ENCODE measurements at places on chromosomes 3 and 15.

DNA sequence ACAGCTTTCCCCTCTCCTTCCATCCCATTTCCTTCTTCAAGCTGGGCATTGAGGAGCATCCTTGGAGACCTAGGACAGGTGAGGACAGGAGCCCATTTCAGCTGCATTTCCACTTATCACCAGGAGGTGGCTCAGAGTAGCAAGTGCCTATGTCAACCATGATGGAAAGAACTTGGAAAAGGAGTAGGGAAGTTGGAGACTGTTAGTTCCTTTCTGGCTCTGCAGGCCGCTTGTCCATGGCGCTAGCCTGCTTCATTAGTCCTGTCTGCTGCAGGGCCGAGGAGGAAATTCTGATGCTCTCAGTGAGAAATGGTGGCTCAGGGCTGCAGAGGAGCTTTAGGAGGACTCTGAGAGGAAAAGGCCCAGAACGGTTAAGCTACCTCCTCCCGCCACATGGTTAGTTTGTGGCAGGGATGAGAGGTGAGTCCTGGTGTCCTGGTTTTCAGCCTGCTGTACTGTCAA, 7.0 kb upstream of the CD276 start:
- peak; percentile 33 for DNase-seq

- DNase-seq = peak; percentile 11
Observed at GRCh38 chr3:170222647-170223541, 670 bp downstream of the PRKCI start.

DNA sequence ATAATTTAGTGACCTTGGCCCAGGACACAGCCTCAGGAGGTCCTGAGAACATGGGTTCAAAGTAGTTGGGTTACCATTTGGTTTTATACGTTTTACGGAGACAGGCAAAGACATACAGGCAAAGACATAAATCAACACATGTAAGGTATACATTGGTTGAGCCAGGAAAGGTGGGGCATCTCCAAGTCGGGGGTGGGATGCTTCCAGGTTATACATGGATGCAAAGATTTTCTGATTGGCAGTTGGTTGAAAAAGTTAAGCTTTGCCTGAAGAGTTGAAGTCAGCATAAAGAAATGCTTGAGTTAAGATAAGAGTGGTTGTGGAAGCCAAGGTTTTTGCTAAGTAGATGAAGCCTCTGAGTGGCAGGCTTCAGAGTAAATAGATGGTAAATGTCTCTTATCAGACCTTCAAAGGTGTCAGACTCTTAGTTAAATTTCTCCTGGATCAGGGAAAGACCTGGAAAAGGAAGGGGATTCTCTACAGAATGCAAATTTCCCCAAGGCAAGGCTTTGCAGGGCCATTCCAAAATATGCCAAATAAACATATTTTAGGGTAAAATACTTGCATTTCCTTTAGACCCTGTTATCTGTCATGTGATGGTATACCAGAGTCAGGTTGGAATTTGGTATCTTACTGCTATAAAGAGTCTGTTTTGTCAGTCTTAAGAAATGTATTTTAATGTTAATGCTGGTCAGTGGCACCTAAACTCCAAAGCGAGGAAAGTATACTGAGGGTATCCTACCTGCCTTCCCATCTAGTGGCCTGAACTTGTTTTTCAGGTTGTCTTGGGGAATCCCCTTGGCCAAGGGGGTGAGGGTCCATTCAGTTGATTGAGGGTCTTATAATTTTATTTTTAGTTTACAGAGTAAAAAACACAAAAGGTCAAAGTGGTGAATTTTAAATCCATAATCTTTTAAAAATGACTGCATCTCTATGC, 8.2 kb upstream of the PDHB start:
- no peak for DNase-seq

DNA sequence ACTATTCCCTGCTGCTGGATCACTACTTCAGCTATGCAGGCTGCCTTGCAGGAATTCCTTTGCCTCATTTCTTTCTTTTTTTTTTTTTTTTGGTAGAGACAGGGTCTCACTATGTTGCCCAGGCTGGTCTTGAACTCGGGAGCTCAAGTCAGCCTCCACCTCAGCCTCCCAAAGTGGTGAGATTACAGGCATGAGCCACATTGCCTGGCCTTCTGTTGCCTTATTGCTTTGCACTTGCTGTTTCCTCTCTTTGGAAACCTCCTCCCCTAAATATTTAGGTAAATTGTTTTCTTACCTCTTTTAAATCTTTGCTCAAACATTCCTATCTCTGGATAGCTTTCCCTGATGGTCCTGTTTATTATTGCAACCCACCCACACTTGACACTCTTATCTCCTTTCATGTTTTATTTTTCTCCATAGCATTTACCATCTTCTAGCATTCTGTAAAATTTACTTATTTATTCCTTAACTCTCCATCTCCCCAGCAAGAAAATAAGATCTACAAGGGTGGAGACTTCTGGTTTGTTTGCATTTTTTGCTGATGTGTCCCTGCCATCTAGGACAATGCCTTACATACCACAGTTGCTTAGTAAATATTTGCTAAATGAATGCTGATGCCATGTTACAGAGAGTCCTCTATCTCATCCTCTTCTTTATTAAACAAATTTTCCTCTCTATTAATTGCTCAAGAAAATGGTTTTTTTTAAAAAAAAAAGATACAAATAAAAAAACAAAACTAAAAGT, 134.8 kb downstream of the P2RY1 start:
- no peak for DNase-seq

- no peak for DNase-seq
Observed at GRCh38 chr3:106707347-106707746, 669.9 kb upstream of the CCDC54 start.

GRCh38 chr15:67178569-67179210, 75.8 kb downstream of the AAGAB start:
- no peak for DNase-seq

GRCh38 chr15:96342406-96343112, 12.1 kb downstream of the NR2F2 start:
- DNase-seq = no peak

- DNase-seq = no peak
Observed at GRCh38 chr3:126103121-126104027, 19.4 kb upstream of the SLC41A3 start.

DNA sequence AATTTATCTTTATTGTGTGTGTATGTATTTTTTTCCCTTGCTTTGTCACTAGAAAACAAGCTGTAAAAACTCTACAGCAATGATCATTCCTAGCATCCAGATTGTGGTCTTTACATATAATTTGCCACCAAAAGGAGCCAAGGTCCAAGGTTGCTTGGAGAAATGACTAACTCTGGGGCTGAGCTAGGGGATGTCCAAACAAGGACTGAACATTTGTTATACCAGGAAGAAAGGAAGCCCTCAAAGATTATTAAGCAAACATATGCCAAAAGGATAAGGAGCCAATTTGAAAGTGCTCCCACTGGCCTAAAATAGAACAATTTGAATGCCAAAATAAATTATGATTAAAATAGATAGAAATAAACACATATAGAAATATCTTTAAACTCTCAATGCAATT, 293.3 kb downstream of the ZIC1 start:
- DNase-seq = no peak

- no peak for DNase-seq
Observed at GRCh38 chr3:4310971-4311370, 7.8 kb downstream of the SETMAR start.

DNA sequence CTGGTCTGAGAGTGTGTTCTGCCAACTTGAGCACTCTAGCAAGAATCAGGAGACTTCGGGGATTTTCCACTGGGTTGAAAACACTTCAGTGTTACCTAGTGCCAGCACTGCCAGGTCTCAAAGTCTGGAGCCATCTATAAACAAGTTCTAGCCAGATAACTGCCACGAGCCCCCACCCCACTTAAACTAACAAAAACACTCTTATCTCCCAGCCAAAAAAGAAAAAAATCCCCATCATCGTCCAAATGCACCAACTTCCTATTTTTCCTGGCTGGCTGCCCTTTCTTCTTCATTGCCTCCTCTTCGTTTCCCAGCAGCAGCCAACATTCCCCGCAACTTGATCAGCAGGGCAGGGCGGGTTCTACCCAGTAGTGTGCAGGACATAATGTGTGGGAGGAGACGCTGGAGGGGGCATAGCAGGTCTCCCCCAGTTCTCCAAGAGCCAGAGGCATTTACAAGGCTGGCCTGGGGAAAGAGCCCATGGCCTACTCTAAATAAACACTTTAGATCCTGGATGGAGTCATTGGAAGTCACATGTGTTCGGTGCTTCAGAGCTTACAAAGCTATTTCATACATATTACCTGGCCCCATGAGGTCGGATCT, 29.5 kb downstream of the C2CD4B start:
- no peak for DNase-seq

GRCh38 chr3:48788544-48789162, 59.0 kb downstream of the PRKAR2A start:
- DNase-seq = peak; percentile 13

GRCh38 chr3:170414202-170414663, 4.4 kb upstream of the CLDN11 start:
- DNase-seq = no peak

GRCh38 chr15:78931439-78932257, 13.2 kb downstream of the CTSH start:
- no peak for DNase-seq

DNA sequence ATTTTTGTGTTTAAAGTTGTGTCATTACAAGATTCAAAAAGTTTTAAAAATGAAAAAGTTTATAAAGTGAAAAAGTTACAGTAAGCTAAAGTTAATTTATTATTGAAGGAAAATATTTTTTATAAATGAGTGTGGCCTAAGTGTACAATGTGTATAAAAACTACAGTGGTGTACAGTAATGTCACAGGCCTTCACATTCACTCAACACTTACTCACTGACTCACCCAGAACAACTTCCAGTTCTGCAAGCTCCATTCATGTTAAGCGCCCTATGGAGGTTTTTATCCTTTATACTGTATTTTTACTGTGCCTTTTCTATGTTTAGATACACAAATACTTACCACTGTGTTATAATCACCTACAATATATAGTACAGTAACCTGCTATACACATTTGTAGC, 76.3 kb downstream of the DTWD1 start:
- no peak for DNase-seq

GRCh38 chr3:195929452-195929851, 21.1 kb upstream of the TNK2 start:
- DNase-seq = no peak

GRCh38 chr3:191120447-191121298, 78.4 kb upstream of the OSTN start:
- DNase-seq = no peak

DNA sequence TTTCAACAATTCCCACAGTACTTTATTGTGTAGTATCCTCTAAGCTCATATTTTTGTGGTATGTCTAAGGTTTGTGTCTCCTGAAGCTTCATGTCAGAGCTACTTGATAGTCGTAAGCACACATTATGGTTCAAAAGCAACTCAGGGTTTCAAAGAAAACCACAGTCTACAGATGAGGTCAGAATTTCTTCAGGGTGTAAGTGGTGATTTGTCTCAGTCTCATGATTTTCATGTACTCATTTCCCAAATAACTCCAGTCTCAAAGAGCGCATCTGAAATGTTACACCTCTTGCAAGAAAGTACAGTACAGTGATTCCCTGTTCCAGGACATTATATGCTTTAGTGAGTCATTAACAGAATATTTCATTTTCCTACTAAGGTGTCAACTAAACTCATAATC, 47.5 kb upstream of the SSR3 start:
- peak; percentile 80 for DNase-seq

DNA sequence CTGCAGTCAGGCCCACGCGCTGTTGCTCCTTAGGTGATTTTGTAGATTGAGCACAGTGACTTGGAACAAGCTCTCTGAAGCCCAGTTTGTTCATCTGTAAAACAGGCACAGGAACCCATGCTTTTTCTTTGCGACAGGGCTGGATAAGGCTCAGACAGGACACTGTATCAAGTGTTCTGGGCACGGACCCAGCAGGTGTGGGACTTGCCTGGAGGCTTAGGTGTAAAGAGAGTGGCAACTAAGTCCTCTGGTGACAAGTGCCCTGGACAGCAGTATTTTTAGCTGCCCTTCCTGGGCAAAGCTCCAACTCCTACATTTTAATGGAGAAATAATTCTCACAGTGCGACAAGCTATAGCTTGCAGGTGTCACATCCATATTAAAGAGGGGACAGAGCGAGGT, 32.2 kb downstream of the CD276 start:
- no peak for DNase-seq

- DNase-seq = no peak
Observed at GRCh38 chr3:167941234-167941995, 154.3 kb downstream of the GOLIM4 start.

DNA sequence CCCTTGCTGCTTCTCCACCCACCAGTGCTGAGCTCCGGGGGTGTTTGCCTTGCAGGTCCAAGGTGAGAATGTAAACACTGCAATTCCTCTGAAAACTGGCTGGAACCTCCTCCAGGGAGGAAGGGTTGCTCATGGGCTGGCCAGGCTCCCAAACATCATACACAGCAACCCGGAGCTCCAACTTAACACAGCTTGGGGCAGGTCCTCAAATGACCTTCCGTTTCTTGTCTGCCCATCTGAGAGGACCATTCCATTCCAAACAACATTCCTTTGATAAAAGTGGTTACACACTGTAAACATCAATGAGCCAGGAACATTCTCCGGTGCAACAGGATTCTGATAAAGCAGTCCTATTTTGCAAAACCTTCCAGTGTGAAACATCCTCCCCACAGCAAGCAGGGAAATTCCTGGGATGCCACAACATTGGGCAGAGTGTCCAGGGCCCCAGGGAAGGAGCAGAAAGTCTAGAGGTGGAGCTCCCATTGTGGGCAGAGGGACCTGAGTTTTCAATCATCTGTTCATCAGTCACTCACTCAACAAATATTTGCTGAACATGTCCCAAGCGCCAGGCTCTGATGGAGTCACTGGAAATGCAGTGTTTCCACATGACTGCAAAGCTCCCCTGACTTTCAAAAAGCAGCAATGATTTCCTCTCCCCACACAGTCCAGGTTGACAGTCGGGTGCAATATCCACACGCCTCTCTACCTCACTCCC, 7.3 kb upstream of the HEG1 start:
- no peak for DNase-seq

DNA sequence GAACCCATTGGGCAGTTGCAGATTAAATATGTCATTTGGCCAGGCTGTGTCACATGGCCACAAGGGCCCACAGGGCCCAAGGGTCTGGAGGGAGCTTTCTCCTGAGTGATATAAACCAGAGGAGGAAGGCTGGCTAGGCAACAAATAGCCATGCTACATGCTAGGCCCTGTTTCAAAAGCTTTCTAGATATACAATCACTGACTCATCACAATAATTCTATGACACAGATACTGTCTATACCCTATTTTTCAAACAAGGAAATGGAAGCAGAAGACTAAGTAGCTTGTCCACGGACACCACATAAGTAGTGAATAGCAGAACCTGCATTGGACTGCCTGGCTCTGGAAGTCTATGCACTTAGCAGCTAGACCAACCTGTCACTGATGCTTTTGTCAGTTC, 625.4 kb downstream of the NTRK3 start:
- DNase-seq = no peak

GRCh38 chr15:83999396-84000135, 236.0 kb upstream of the GOLGA6L4 start:
- no peak for DNase-seq

DNA sequence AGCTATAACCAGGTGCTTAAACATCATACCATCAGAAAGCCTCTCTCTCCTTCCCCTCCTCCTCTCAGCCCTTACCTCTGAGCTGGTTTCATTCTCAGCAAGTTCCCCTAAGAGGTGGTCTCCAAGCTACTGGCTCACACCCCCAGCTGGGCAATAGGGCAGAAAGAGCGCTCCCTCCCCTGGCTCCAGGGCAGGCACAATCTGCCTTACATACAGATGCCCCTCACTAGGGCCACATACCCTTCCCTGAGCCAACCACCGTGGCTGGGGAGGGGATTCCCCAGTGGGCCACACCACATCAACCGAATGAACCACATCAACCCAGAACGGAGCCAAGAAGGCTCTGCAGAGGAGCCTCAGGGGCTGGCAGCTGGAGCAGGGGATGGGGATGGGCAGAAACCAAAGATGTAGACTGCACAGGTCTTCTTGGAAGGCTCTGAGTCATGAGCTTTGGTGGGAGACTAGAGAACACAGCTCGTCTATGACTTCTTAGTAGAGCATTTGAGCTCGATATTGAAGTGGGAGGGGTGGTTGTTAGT, 4.6 kb upstream of the FBLN2 start:
- peak; percentile 65 for DNase-seq

Data from T-helper 2 cell (primary cell).